Breast epithelium (tissue), 4 donors: ENCODE measurements at places on chromosomes 12 and 14. TPM values are rescaled to one million over a fixed set of nuclear protein-coding genes. Genes with fewer than 3 reads are reported as not detected.

GRCh38 chr12:131862994-131863710 lies 31.3 kb upstream of the ULK1 start:
- H3K4me1 ChIP-seq: no peaks in the 10 kb centered on the region
- no peak for DNase-seq
- no peaks in the 10 kb centered on the region for H3K36me3 ChIP-seq
- H3K27ac ChIP-seq: no peak overlapping the region
- no peaks in the 10 kb centered on the region for H3K27me3 ChIP-seq

- no peak overlapping the region for H3K4me3 ChIP-seq
- no peaks in the 10 kb centered on the region for H3K4me1 ChIP-seq
- H3K36me3 ChIP-seq: no peaks in the 10 kb centered on the region
- no peak overlapping the region for H3K27ac ChIP-seq
- no peaks in the 10 kb centered on the region for H3K27me3 ChIP-seq
Observed at GRCh38 chr12:112111931-112112330, 3.3 kb upstream of the NAA25 start.

DNA sequence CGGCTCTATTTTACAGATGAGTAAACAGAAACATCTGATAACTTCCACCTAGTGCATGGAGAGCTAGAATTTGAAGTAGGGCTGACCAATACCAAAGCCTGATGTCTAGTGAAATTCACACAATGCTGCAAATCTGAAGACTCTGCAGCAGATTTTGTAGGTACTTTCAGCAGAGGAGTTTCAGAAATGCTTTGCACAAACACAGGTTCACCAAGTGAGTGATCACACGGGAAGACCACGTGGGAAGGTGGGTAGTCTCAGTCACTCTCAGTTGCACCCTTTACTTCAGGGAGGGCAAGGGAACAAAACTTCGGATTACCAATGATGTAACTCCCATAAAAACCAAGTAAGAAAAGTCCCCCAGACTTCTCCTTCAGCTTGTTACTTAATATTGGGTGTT lies 63.3 kb upstream of the DAAM1 start:
- DNase-seq: no peak
- H3K4me3 ChIP-seq: no peak overlapping the region
- no peaks in the 10 kb centered on the region for H3K27me3 ChIP-seq
- no peaks in the 10 kb centered on the region for H3K4me1 ChIP-seq
- H3K36me3 ChIP-seq: no peaks in the 10 kb centered on the region

GRCh38 chr14:33629792-33630191 lies 321.1 kb downstream of the EGLN3 start:
- no peaks in the 10 kb centered on the region for H3K4me1 ChIP-seq
- no peaks in the 10 kb centered on the region for H3K36me3 ChIP-seq
- H3K4me3 ChIP-seq: no peak overlapping the region
- H3K27me3 ChIP-seq: no peaks in the 10 kb centered on the region

TPI1 gene
- total RNA-seq: 351 TPM

DPF3 gene
- total RNA-seq: 2.8 TPM

KRT71 gene
- 0.16 TPM for total RNA-seq
